Stimulated activated memory B cell treated with anti-CD40 and anti-IgM and Interleukin-4, amounts not matched to agents 10 μg/mL and 1 μg/mL and 100 μg/mL, for 72 hours (primary cell): ENCODE measurements at places on chromosomes 11 and 22.
A peak's percentile ranks its signal among the peaks of the same experiment; 100 is the strongest.

DNA sequence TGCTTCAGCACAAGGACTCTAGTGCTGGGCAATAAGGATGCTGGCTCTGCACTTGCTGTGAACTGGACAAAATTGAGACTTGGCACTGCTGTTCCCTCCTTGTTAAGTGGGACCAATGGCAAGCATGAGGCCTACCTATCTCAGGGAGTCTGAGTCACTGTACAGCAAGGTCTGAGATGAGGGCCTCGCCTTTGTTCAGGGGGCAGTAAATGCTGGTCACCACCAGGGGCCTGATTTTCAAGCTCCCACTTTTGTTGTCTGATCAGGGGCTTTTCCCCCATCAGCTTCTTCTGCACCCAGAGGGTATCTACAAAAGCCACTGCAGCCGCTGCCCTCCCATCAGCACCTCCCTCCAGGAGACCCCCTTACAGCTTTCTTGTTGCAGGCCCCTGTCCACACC lies 22.8 kb downstream of the DHCR7 start:
- no peak for ATAC-seq

- no peak for ATAC-seq
Observed at GRCh38 chr11:22510010-22510409, 115.6 kb downstream of the FANCF start.

DNA sequence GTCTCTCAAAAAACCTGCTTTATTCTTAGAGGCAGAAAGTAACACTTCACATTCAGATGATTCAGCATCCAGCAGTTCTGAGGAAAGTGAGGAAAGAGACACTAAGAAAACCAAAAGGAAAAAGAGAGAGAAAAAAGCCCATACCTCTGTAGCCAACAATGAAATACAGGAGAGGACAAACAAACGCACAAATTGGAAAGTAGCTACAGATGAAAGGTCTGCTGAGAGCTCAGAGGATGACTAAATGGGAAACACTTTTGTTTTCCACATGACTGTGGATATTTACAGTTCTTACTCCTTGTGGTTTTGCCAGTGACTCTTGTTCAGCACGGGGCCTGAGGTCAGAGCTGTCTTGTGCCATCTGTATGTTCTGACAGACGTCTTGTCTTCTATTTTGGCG lies 3.8 kb downstream of the TIMM8B start:
- no peak for ATAC-seq

DNA sequence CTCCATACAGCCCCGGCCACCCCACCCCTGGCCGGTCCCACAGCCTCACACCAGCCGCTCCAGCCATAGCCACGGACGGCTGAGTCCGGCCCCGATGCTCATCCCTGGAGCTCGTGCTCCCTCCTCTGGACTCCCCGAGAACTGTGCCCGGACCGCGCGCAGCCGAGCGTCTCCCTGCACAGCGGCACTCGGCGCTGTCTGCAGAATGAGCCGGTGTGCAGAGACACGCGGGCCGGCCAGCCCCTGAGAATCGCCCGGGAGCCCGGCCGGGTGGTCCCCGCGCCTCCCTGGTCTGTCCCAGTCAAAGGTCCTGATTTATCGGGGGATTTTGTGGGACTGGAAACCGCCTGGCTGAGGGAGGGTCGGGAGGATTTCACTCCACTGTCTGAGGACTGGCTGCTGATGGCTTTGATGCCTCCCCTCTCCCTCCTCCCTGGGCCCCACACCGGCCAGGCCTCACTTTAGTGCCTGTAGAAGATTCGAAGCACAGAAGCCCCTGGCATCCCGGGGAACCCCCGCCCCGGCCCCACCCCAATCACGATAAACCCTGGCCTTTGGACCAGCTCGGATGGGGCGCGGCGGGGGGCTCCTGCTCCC lies 102.7 kb downstream of the BRD1 start:
- ATAC-seq: peak; percentile 77

DNA sequence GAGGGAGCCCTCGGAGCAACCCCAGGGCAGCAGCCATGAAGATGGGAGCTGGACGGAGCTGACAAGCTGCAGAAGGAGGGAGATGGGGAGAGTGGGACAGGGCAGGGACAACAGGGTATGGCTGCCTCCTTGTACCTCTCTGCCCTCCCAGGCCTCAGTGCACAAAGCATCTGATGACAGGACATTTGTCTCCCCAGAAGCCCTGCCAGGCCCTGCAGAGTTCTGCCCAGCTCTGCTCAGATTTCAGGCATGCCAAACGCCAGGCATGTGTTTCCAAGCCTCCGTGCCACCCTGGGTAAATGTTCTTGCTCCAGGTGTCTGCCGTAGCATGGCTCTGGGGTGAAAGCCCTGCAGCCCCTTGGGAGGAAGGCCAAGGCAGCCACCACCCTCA lies 1.1 kb upstream of the IFITM10 start:
- ATAC-seq: no peak

DNA sequence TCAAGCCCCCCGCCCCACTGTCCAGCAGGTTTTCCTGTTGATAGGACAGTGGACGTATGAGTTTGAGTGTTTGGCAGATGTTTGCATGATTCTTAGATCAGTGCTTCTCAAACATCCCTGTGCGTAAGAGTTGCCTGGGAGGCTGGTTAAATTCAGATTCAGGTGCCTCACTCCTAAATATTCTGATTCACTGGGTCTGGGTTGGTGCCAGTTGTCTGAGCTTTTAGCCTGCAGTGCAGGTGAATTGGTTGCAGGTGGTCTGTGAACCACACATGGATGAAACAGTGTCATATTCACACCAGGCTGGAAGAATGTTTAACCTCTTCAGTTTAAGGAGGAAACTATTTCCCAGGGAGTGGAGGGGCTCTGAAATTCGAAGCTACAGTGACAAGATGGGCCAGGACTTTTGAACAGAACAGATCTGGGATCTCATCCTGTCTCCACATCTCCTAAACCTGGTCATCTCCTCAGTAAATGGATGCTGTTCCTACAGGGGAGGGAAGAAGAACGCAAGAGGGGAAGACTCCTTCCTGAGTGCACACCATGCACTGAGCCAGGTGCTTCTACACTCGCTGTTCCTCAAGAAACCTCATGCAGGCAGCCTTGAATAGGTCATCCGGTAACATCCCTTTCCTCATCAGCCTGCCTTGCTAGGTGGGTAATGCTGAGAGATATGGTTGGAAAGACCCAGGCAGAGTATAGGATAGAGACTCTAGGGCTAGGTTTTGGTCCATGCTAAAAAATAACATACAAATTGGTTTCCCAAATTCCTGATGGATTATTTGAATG lies 47.8 kb downstream of the TEAD1 start:
- ATAC-seq: peak; percentile 24

DNA sequence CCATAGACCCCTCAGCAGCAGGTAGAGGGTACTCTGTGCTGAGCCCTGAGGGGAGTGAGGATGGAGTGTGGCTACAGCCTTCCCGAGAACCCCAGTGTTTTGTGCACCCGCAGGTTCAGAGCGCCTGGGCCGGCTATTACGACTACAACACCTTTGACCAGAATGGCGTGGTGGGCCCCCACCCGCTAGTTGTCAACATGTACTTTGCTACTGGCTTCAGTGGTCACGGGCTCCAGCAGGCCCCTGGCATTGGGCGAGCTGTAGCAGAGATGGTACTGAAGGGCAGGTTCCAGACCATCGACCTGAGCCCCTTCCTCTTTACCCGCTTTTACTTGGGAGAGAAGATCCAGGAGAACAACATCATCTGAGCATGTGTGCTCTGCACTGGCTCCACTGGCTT lies 5.6 kb upstream of the TIRAP start:
- no peak for ATAC-seq

- ATAC-seq: peak; percentile 35
Observed at GRCh38 chr11:117870103-117870952, 6.1 kb downstream of the FXYD6 start.

- ATAC-seq: no peak
Observed at GRCh38 chr22:28229566-28230485, 310.8 kb upstream of the PITPNB start.

GRCh38 chr11:11107076-11107723 lies 245.8 kb downstream of the CSNK2A3 start:
- ATAC-seq: no peak

DNA sequence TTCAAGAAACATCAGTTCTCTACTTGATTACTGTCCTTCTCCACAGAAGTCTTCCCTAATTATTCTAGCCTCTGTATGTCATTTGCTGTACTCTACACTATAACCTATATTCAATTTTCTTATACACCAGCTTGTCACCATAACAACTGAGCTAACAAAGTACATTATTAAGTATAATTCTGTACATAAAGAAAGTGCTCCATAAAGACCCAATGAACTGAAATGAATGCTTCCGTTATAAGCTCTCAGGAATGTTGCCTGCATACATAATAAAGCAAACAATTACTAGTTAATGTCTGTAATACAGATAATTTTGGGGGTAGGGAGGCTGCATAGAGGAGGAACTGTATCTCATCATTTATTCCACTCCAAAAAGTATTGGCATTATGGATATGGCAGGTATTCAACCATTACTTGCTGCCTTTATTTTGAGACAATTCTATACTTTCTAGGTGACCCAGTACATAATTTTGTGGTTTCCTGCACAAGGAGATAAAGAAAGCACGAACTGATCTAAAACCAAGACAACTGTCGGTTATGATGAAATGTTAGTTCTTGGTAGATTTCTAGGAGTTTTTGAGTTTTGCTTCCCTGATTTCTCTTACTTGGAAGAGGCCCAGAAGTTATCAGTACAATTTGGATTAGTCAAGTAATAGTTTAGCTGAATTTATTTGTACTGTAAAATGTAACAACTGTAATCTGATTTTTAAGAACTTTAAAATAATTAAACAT lies 202.5 kb downstream of the SBF2 start:
- ATAC-seq: no peak

DNA sequence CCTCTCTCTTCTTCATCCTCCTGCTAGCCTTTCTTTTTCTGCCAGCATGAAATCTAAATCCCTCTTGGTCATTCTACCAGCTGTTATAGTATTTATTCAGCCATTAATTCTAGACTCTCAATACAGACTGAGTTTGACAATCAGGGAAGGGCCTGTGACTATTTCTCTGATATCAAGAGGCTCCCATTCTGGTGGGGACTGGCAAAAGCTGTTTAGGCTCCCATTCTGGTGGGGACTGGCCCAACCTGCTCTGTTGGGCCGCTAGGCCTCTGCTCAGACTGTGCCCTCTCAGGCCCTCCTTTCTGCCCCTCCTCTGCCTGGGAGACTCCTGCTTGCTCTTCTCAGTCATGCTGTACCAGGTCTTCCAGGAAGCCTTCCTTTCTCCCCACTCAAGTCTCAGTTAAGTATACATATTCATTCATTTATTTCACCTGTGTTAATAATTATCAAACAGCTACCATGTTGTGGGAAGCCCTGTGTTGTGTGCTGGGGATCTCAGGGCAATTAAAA lies 323.7 kb upstream of the NARS2 start:
- ATAC-seq: no peak

- no peak for ATAC-seq
Observed at GRCh38 chr11:102317768-102318103, 452 bp downstream of the BIRC3 start.

DNA sequence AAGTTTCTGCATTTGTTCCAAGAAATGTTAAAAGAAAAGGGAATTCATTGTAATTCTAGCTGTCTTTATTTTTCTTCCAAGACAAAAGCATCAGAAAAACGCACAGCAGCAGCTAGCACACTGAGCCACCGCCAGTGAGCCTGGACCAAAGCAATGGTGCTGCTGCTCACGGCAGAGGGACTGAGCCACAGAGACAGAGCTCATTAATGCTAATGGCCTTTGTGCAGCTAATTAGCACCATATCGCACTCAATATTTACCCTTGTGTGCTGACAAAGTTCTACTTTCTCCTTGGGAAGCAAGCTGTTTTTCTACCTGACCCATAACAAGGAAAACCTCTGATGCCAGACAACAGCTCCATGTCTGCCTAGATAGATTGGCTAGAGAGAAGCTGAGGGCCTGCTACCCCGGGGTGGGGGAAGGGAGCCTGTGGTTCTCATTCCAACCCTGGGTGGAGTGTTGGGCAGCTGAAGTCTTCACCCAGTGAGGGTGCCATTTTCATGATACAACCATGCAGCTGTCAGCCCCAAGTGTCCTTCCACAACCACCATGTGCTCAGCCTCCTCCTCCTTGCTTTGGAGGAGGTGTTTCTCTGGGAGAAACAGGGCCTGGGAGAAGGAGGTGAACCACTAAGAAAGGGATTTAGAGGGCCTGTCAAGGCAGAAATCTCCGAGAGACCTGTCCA lies 131.1 kb upstream of the NCAM1 start:
- no peak for ATAC-seq

DNA sequence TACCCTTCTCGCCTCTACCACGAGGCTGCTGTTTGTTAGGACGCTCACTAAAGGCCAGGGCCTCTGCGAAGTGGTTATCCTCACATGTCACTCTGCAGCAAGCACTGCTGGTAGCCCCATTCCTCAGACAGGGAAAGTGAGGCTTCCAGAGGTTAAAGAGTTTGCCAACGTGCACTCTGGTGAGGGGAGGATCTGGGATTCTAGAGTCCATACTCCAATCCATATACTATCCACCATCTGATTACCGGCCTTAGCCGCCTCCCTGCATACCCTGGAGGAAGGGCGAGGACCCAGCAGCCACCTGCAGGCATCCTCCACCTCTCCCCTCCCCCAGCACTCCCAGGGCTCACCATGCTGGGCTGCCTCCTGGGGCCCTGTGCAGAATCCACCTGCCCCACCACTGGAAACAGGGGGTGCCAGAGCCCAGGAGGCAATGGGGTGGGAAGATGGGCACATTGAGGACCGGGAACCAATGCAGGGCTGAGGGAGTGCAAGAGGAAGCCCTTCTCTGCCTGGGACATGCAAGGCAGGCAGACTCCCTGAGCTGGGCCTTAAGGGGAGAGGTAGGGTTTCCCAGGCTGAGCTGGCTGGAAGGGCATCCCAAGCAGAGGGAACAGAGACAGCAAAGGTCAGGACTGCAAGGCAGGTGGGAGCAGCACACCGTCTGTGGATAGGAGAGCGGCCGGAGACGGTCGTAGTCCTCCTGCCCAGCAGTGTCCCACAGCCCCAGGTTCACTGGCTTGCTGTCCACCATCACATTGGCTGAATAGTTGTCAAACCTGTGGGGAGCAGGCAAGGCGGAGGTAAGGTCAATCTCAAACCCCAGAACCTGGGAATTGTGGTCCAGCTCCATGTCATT lies 11.7 kb downstream of the RAC2 start:
- ATAC-seq: no peak

GRCh38 chr11:111379602-111380136 lies 594 bp upstream of the POU2AF1 start:
- ATAC-seq: peak; percentile 86

- peak; percentile 59 for ATAC-seq
Observed at GRCh38 chr11:3939211-3939610, 83.7 kb downstream of the STIM1 start.
